SK-N-SH treated with all-trans-retinoic acid at 6 μM for 48 hours (cell line): ENCODE measurements at places on chromosomes 16 and 17.

DNA sequence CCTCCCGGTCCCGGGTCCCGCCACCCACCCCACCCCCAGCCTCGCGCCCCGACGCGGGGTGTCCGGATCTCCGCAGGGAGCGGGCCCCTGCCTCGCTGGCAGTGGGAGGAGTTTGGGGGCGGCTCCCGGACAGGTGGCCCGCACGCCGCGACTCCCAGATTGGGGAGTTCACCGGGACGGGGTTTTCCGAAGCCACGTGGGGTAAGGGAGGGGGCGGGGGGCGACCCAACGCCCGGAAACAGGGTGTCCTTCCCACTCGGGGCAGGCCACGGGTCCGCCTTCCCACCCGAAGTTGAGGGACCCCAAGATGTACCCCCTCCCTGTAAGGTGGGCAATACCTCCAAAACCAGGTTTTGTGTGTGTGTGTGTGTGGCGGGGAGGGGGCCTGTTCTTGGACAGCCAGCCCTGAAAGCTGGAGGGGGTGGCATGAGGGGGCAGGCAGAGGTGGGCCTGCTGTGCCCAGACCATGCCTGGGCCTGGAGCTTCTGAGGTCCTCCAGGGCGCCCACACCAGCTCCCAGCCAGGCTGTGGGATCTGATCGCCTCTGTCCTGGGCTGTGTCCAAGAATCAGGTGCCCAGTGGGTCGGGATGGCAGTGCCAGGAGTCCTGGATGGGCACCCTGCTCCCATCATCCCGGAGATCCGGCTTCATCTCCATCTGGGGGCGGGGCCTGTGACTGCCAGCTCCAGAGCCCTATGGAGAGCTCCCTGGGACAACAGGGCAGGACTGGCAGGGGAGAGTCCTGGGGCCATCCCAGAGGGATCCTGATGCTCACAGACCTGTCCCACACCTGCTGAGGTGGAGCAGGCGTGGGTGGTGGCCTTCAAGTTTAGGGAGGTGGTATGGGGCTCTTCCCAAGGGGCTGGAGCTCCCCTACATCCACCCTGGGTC, 767 bp downstream of the SYNGR2 start:
- ATAC-seq: peak; percentile 90

GRCh38 chr17:44751806-44752205, 7.0 kb upstream of the ADAM11 start:
- ATAC-seq: no peak

DNA sequence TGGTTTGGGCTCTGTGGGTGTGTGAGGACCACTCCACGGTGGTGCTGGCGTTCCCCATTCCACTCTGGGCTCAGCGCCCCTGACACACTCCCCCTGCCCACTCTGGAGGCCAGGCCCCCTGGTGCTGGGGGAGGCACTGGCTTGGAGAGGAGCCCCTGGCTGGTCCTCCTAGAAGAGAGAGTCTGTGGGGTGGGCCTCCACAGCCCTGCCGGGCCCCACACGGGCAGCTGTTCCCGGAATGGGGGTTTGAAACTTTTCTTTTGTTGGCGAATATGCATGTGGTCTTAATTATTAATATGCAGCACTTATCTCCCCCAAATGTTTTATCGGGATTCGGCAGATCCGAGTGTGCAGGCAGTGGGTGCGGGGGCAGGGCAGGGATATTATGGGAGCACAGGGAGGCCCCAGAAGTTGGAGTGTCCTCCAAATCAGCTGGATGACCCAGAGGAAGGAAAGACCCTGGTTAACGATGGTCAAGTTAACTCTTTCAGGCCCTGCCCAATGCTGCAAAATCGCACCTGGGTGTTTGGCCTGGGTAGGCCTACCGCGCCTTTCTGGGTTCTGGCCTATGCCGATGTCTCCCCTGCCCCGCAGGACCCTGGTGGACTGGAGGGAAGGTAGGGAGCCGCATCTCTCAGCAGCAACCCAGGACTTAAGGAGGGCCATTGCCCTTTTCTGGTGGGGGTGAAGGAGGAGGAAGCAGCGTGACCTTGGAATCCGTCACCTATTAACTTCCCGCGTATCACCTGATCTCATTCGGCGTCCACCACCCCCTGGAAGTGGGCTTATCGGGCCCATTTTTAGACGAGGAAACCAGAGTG, 36.0 kb downstream of the TMEM235 start:
- no peak for ATAC-seq

DNA sequence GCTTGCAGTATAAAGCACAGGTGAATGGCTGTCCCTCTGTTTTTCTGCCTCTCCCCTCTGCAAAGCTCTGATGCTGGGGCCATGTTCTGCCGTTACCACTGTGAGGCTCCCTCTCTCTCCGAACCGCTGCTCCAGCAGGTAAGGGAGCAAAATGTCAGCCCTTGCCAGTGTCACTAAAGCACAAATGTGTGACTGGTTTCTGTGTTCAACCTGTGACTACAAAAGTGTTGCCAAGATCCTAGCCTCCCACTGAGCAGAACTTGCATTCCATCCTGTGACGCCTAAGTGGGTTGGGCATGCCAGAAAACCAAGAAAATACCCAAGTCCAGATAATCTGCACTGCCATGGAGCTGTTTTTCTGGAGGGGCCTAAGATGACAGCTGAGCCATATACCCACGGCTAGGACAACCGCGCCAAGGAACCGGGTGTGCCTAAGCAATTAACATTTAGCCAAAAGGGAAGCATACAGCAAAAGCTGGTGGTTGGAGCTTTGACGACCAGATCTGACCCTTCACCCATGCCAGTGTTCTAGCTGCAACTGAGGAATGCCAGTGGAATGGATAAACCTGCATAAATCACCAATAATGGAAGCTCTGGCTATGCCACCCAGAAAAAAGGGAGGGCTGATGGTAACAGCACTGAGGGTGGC, 35.0 kb downstream of the PSME3IP1 start:
- ATAC-seq: no peak

DNA sequence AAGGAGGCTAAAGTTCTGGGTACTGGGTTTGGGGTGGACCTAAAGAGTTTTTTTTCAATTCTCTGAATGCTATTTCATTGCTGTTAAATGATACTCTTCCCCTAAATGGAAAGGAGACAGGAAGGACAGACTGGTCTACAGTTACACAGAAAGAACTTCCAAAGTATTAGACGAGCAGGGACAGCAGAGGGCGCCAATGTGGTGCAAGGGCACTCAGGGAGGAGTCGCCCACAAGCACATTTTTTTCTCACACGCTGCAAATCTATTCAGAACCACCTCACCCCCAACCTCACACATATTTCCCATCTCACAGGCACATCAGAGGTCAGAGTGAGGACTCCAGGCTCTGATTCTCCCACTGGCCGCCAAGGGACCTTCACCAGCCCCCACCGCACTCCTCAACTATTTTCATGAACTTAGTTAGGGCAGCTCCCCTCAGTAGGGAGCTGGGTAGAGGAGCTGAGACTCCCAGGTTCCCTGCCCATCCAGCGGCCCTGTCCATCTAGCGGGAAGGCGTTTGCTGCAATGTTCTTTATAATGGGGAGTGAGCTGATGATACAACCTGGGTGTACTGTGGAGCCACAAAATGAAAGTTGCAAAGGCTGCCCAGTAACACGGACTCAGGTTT, 6.8 kb upstream of the CA4 start:
- peak; percentile 93 for ATAC-seq

DNA sequence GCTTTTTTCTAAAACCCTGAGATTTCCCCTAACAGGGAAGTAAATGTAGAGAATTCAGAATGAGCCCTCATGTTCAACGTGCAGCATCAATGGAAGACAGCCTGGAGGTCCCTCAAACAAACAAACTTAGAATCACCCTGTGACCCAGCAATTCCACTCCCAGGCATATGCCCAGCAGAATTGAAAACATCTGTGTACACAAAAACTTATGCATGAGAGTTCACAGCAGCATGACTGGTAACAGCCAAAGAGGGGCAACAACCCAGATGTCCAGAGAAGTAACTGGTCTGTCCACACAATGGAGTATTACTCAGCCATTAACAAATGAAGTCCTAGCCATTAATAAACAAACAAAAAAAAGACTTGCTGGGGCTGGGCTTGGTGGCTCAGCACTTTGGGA, 252.7 kb downstream of the PARN start:
- ATAC-seq: no peak

GRCh38 chr16:57480754-57481230, 5.5 kb downstream of the DOK4 start:
- ATAC-seq: no peak; the same call in 2 of the 3 replicates

DNA sequence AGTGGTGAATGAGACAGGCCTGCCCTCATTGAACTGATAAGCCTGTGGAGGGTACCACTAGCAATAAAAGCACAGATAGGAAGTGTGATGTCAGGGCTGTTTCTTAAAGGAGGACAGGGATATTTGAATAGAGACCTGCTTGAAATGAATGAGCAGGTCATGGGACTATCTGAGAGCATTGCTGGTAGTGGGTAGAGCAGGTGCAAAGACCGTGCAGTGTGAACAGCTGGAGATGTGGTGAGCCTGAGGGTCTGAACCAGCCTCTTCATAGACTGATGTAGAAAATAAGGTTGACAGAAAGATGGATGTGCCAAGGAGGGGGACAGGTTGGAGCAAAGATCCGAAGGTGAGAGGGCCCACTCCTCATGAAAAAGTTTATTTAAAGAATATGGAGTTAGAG, 2.4 kb downstream of the NUP93 start:
- no peak for ATAC-seq

DNA sequence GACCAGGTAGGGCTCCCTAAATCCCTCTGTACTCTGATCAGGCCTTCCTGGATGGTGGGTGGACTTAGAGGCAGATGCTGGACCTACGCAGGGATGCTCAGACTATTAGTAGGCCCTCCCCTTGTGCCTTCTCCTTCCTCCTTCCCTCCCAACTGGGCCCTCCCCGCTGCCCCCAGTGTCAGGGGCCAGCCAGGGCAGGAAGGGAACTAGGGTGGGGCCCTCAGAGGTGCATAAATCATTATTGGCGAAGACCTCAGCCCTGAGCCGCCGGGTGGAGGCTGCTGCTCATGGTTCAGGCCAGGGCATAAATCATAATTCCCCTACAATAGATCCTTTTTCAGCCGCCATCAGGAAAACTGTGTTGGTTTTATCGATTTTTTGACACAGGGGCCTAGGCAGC, 81.4 kb downstream of the MRM1 start:
- no peak for ATAC-seq

DNA sequence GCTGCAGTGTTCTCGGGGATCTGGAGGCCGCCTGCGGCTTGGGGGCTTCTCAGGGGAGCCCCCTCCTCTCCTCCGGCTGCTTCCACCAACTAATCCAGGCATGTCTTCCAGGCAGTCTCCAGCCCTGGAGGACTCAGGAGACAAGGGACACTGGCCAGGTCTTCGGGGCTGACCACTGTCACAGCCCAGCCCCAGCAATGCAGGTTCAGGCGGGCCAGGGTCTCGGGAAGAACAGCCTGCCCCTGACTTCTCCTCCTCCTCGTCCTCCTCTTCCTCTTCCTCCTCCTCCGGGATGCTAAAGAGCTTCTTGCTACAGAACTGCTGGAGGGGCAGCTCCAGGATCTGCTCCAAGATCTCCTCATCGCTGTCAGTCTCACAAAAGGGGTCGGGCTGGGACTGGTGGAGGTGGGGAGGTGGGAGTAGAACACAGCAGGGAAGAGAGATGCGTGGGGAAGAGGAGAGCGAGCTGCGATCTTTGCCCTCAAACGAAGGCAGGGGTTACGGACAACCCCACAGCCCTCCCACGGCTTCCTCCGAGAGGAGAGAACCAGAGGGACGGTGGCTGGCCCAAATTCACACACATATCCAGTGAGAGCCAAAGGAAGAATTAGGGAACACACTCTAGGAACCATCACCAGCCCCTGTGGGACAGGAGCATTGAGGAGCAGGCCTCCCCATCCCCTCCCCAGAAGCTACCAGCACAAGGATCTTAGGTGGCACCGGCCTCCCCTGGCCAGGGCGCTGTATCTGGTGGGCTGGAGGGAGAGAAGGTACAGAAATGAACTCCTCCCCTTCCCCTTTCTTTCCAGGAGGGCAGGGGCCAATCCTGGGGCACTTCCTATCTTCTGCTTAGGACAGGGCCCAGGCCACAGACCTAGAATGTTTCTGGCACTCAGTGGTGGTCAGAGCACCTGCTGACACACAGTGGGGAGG, 19.3 kb downstream of the TSPOAP1 start:
- no peak for ATAC-seq

DNA sequence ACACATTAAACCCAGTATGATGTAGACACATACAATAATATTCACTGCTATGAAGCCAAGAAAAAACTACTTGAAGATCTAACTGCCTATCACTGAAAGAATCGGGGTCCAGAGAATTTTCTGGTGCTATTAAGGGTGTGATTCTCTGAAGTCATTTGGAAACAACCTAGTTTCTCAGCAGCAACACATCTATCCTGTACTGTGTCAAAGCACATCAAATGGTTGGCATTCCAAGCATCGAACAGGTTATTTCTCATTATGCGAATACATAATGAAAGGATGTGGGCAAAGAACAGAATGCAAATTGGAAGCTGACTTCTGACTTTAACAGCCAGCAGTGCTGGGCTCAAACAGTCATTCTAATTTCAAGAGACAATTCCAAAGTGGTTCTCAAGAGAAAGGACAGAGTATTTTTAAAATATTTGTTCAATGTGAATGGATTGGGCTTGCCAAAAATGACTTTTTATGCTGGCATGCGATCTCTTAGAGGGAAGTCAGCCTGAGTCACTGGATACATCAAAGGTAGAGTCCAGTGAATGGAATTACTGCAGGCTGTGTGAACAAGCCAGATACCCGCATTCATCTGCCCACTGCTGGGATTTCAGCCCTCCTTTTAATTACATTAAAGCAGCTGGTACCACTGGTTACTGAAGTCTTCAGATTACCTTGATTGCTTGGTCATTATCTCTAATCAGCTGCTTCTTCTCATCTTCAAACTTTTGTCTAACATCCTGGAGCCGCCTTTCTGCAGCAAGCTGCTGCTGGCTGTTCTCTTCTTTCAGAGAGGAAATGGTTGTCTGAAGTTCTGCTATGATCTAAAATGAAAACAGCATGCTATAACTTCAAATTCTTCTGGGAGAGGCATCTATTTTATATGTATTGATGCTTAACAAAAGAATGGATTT, 181.2 kb upstream of the AXIN2 start:
- ATAC-seq: peak; percentile 95

- ATAC-seq: no peak
Measured at GRCh38 chr17:15917438-15918027, 27.4 kb upstream of the ADORA2B start.

DNA sequence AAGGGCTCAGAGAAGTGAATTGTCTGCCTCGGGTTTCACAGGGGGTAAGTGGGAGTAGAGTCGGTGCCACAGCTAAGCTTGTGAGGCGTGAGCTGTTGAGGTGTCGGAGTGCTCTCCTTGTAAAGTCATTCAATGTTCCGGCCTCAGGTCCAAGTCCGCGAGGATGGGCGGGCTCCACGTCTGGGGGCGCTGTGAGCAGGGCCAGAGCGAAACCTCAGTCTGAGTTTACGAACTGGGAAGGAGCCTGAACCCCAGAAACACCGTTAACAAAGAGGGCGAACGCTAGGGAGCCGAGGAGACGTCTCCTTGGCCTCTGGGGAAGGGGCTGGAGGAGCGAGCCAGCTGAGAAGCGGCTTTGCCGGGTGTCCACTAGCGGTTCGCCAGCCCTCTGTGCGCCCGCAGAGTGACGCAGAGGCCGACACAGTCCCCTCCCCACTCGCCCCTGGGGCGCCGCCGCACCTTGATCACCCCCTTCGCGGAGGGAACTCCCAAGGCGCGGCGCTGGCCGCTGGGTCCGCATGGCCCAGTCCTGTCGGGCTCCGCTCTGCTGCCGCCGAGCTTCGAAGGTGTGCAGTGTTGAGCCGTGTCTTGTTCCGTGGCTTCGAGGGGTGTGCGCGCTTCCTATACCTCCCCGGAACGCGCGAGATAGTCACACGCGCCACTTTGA, 4.9 kb downstream of the IRX3 start:
- ATAC-seq: no peak
